ENCODE measurements at places on chromosomes 6 and 20. TPM values are rescaled to one million over a fixed set of nuclear protein-coding genes. Genes with fewer than 3 reads are reported as not detected.

BNIP5 gene
- polyA plus RNA-seq = not detected

ZDHHC14 gene
- polyA plus RNA-seq = 6.1 TPM

CST4 gene
- not detected for polyA plus RNA-seq

SPEF1 gene
- polyA plus RNA-seq = 0.16 TPM

TRDN gene
- polyA plus RNA-seq = not detected

ZBP1 gene
- 0.08 TPM for polyA plus RNA-seq

F13A1 gene
- polyA plus RNA-seq = not detected

THEMIS gene
- not detected for polyA plus RNA-seq

TGM2 gene
- polyA plus RNA-seq = 29.5 TPM

CDH22 gene
- polyA plus RNA-seq = not detected

CLDN20 gene
- polyA plus RNA-seq = not detected

KCNK5 gene
- polyA plus RNA-seq = 0.02 TPM

TRIM15 gene
- not detected for polyA plus RNA-seq

PRELID3B gene
- polyA plus RNA-seq = 49.8 TPM

CST5 gene
- polyA plus RNA-seq = not detected

ADGRB3 gene
- not detected for polyA plus RNA-seq

FLOT1 gene
- polyA plus RNA-seq = 72.2 TPM

LYRM4 gene
- 50.9 TPM for polyA plus RNA-seq

MEP1A gene
- 0.04 TPM for polyA plus RNA-seq

PKIG gene
- 25.4 TPM for polyA plus RNA-seq

ELOVL4 gene
- polyA plus RNA-seq = 5.2 TPM

COL20A1 gene
- not detected for polyA plus RNA-seq

RUNX2 gene
- 1.5 TPM for polyA plus RNA-seq

CRISP3 gene
- not detected for polyA plus RNA-seq

SAMD10 gene
- 2.3 TPM for polyA plus RNA-seq

MUCL3 gene
- not detected for polyA plus RNA-seq

PACSIN1 gene
- polyA plus RNA-seq = not detected

MRPL2 gene
- polyA plus RNA-seq = 90.8 TPM

PAK5 gene
- polyA plus RNA-seq = not detected

TCP11 gene
- not detected for polyA plus RNA-seq

SEMG1 gene
- not detected for polyA plus RNA-seq

PARD6B gene
- polyA plus RNA-seq = 1.0 TPM

GSTA2 gene
- polyA plus RNA-seq = not detected

ARG1 gene
- not detected for polyA plus RNA-seq

FANCE gene
- polyA plus RNA-seq = 10.6 TPM

SLC17A2 gene
- polyA plus RNA-seq = not detected

KDM1B gene
- 6.8 TPM for polyA plus RNA-seq

OR2W1 gene
- polyA plus RNA-seq = not detected

BCAS1 gene
- not detected for polyA plus RNA-seq

HSPA12B gene
- polyA plus RNA-seq = 0.02 TPM

RBPJL gene
- polyA plus RNA-seq = not detected

IBTK gene
- 14.0 TPM for polyA plus RNA-seq

HSPA1A gene
- polyA plus RNA-seq = 108 TPM

ATXN1 gene
- polyA plus RNA-seq = 2.4 TPM

AVP gene
- polyA plus RNA-seq = not detected

ADAM33 gene
- polyA plus RNA-seq = not detected

CTAGE9 gene
- not detected for polyA plus RNA-seq

CALHM4 gene
- 0.17 TPM for polyA plus RNA-seq

TENT5A gene
- 0.74 TPM for polyA plus RNA-seq

COL11A2 gene
- 0.13 TPM for polyA plus RNA-seq

LY6G6D gene
- polyA plus RNA-seq = not detected

HLA-DQA1 gene
- polyA plus RNA-seq = not detected

SLC44A4 gene
- 0.16 TPM for polyA plus RNA-seq

ADTRP gene
- 3.0 TPM for polyA plus RNA-seq

TP53TG5 gene
- polyA plus RNA-seq = not detected

Data from foreskin keratinocyte (primary cell).